Activated naive CD4-positive, alpha-beta T cell treated with Interleukin-2 at 50 U/mL for 16 hours (primary cell): ENCODE measurements at places on chromosomes 2 and 18.

GRCh38 chr2:172516299-172516698, 39.6 kb upstream of the PDK1 start:
- no peak for DNase-seq

GRCh38 chr2:10541081-10541480, 93.0 kb upstream of the ODC1 start:
- no peak for DNase-seq

DNA sequence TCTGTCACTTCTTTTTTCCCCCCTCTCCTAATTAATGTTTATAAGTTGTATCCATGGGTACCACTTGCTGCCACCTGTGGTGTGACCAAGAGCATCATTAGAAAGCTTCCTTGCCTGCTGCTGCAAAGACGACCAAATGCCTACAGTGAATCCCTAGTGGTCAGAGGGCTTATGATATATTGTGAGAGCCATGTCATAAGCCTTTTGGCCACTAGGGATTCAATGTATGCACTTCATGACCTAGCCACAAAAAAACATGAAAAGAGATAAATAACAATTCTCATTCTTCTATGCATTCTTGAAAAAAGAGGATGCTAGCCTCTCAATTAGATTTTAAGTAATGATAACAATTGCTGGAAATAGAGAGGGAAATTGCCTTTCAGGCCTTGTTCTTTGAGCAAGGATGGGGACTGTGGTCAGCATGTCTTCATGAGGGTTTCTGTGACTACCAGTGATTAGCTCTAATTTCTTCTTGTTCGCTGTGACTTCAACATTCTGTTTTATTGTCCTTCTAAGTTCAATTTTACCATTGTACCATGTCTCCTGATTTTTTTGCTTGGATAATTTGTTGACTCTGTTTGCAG, 435.3 kb downstream of the TGIF1 start:
- no peak for DNase-seq

- no peak for DNase-seq
Measured at GRCh38 chr18:10040287-10041011, 126.6 kb downstream of the VAPA start.
